Mucosa of gallbladder (tissue), 1 donor: ENCODE measurements at places on chromosomes 5 and 9.
A peak's percentile ranks its signal among the peaks of the same experiment; 100 is the strongest.

GRCh38 chr5:29811914-29812679, 1381.4 kb upstream of the CDH6 start:
- DNase-seq: no peak

- peak; percentile 29 for DNase-seq
Observed at GRCh38 chr5:10452768-10453331, 11.2 kb downstream of the ROPN1L start.

DNA sequence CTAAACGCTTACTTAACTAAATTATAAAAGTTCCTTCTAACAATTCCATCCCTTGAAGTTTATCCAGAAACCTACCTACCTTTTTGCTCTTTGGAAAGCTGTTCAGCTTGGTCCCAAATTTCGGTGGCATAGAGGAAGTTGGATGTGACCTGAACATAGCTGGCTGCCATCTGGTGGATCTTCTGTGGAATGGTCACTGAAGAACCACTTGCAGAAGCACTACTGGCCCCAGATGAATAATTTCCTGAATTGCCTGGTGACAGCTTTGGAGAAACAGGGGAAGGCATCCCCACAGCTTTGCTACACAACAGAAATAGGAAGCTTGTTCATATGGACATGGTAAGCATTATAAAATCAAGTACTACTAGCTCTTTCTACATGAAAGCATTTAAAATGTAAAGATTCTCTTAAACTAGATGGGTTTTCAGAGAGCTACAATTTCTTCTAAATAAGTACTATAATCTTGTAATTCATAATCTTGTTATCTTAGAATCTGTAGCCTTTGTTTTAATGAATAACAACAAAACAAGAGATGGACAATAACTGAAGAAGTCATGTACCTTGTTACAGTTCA, 9.9 kb downstream of the LEAP2 start:
- DNase-seq: peak; percentile 52

- DNase-seq: no peak
Observed at GRCh38 chr9:126934441-126934840, 19.9 kb downstream of the RALGPS1 start.

DNA sequence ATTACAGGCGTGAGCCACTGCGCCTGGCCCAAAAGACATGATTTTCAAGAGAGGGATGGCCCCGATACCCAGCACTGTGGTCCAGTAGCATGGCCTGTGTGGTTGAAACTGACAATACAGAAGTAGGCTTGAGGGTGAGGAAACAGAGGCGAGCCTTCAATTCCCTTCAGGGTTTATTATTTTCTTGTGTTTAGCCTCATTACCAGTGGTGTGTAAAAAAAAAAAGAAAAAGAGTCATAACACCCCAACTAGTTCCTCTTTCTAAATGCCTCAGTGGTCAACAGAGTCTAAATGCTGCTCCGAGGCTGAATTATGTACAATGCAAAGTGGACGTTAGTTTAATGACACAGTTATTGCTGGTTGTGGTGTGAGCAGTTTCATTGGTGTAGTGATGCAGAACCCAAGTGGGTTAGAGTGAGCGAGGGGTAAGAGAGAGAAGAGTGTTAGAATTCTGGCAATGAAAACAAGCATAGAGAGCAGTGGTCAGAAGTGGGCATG, 58.8 kb downstream of the SNX30 start:
- no peak for DNase-seq

DNA sequence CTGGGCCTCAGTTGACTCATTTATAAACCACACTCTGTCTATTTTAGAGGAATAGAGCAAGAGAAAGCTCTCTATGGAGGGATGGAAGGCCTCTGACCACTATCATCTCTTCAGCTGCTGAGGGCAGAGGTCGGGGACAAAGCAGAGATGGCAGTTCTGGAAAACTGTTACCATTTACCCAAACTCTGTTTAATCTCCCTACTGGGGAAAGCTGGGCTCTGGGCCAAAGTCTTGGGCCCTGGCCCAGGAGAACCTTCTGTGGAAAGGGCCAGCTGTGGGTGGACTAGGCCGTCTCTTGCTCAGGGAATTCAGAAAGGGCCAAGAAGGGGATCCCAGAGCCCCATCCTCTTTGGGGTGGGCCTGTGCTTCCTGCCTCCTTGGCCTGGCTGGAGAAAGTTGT, 100.0 kb downstream of the PSD2 start:
- DNase-seq: peak; percentile 22

GRCh38 chr9:93864032-93864431, 91.1 kb downstream of the BARX1 start:
- DNase-seq: no peak

DNA sequence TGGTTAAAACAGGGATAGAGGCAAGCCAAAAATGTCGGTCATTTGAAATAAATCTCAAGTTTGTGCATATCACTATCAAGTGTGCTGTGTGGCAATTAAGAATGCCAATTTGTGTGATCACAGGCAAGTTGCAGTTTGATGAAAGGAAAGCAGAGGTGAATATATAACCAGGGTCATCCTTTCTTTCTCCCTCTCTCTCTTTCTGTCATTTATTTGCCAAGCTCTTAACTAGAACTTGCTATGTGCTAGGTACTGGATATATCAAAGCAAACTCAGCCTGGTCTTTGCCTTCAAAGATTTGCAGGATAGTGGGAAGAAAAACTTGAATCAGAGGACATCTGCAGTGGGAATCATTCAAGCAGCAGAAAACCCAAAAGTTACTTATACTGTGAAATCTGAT, 22.0 kb downstream of the PDCD1LG2 start:
- no peak for DNase-seq

- peak; percentile 26 for DNase-seq
Observed at GRCh38 chr9:70563431-70564204, 149.2 kb upstream of the KLF9 start.

- no peak for DNase-seq
Observed at GRCh38 chr5:32346869-32347268, 34.1 kb upstream of the MTMR12 start.

- DNase-seq: no peak
Observed at GRCh38 chr5:132822650-132823480, 7.6 kb downstream of the SHROOM1 start.

DNA sequence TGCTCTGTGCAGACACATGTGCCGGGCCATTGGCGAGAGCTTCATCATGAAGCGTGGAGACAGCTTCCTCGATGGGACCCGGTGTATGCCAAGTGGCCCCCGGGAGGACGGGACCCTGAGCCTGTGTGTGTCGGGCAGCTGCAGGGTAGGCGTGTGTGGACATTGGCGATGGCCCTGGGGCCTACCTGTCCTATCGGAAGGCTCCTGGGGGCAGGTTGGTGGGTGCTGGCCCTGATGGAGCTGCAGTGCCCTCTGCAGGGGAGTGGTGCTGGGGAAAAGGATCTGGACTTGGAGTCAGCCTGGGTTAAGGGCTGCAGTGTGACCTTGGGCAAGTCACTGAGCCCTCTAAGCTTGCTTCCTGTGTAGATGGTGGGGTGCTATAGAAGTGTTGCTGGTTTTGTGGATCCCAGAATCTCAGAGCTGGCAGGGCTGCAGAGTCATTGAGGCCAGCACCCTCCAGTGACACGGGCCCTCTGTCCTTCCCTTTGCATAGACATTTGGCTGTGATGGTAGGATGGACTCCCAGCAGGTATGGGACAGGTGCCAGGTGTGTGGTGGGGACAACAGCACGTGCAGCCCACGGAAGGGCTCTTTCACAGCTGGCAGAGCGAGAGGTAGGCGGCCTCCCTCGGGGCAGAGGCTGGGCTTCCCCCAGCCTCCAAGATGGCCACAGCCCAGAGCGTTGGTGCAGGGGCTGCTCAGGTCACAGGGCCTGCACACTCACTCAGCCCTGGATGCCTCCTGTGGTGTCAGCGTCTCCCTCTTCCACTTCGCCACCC, 15.8 kb downstream of the ADAMTS13 start:
- DNase-seq: no peak

- no peak for DNase-seq
Observed at GRCh38 chr9:16461137-16461840, 409.2 kb downstream of the BNC2 start.

DNA sequence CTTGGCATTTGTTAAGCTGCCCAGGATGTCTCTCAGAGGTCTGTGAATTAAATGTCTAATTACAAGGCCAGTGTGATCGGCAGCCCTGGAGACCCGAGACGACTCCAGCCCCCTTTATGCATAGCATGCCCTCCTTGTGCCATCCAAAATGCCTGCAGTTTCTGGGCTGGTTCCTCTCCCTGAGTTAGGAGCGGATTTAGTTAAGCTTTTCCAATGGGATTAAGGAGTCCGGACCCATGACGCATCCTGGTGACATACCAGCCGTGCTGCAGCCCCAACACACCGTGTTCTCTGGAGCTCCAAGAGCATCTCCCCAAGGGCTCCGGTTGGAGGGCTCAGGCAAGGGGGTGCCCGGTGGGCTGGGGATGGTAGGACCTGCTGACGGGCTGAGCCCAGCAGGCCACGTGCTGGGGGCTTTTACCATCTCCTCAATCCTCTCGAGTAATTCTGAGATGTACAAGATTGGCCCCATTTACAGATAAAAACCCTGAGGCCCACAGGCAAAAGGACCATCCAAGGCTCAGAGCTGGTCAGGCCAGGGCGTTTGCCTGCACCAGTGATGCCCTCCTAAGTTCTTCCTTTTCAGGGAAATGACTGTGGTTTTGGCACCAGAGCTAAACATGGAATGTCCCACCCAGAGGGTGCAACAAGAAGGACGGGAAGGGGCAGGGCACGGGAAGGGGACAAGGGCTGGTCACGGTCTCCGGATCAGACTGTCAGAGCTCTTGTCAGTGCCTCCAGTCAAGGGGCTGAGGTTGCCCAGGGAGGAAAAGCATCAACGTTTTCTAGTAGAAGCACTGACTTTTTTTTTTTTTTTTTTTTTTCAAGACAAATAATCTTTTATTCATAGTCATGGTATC, 82.6 kb upstream of the PHYKPL start:
- no peak for DNase-seq
